ENCODE measurements at places on chromosomes 11 and 22.

GRCh38 chr11:93974759-93975158 lies 46.4 kb upstream of the HEPHL1 start:
- no peak for DNase-seq

- DNase-seq: peak; percentile 23
These were observed 6.6 kb downstream of the TREH start for GRCh38 chr11:118672846-118673245.

GRCh38 chr11:605286-606129 lies 10.2 kb downstream of the IRF7 start:
- DNase-seq: no peak

DNA sequence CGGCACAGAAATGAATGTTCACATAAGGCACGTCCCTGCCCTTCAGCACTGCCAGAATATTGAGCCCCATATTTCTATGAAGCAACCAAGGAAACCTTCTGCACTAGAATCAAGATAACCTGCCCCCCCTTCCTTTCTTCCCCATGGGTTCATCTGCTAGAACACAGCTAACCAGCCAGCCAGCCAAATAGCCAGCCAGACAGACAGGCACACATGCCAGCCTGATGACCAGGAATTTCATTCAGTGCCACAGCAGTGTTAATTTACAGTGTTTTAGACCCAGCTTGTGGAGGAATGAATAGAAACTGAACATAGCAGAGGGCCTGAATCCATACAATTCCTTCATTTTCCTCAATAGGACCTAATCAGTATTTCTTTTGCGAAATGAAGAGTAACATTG lies 57.0 kb downstream of the TENM4 start:
- no peak for DNase-seq

- peak; percentile 50 for DNase-seq
These were observed 44.2 kb downstream of the TRIM66 start for GRCh38 chr11:8638300-8638699.

GRCh38 chr11:59931688-59932087 lies 6.5 kb upstream of the OOSP1 start:
- no peak for DNase-seq

DNA sequence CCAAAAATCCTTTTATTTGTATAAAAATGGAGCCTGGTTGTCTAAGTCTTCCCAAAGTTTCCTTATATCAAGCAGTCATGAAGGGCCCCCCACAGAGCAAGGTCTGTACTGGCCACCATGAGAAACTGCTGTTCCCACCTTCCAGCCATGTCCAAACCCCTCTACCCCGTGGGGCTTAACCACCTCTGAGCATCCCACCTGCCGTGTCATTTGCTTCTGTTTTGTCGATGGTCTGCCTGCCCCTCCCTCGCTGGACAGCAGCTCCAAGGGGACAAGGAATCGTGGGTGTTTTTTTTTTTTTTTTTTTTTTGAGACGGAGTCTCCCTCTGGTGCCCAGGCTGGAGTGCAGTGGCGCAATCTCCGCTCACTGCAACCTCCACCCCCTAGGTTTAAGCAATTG lies 11.1 kb upstream of the ANO1 start:
- no peak for DNase-seq

- DNase-seq: no peak
These were observed 418 bp downstream of the ACO2 start for GRCh38 chr22:41469218-41469851.

DNA sequence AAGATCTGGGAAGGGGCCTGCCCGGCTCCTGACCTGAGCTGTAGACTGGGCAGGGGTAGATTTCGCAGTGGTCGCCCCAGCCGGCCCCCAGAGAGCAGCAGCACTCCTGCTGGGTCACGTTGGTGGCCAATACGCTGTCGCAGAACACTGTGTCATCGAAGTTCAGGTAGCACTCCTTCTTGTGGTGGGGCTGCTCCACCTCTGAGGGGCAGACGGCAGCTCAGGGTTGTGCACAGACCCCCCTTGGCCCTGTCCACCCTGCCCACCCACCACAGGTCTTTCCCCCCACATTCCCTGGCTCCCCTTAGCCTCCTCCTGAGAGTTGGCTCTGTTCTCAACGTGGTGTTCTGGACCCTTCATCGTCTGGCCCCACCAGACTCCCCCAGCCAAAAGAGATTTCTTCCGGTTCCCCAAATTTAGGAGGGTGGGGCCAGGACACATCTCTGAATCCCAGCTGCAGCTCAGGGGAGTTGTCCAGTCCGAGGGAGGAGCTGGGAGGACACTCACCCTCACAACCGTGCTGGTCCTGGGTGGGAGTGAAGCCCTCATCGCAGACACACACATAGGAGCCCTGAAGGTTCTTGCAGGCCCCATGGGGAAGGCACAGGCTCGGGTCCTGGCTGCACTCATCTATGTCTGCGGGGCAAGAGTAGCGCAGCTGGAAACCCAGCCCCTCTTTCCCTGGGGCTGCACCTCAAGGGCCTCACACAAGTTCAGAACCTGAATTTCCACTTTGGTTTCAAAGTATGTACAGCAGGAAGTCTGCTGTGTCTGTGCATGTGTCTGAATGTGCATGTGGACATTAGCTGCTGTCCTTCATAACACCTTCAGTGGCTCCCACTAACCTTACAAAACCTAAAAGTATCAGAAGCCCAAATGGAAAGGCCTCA lies 16.5 kb downstream of the SCYL1 start:
- DNase-seq: no peak

- DNase-seq: no peak
These were observed 3.3 kb downstream of the TCN2 start for GRCh38 chr22:30610299-30610698.

GRCh38 chr22:48643066-48643731 lies 1184.5 kb downstream of the BRD1 start:
- DNase-seq: no peak

GRCh38 chr11:79501707-79502106 lies 60.9 kb upstream of the TENM4 start:
- no peak for DNase-seq

DNA sequence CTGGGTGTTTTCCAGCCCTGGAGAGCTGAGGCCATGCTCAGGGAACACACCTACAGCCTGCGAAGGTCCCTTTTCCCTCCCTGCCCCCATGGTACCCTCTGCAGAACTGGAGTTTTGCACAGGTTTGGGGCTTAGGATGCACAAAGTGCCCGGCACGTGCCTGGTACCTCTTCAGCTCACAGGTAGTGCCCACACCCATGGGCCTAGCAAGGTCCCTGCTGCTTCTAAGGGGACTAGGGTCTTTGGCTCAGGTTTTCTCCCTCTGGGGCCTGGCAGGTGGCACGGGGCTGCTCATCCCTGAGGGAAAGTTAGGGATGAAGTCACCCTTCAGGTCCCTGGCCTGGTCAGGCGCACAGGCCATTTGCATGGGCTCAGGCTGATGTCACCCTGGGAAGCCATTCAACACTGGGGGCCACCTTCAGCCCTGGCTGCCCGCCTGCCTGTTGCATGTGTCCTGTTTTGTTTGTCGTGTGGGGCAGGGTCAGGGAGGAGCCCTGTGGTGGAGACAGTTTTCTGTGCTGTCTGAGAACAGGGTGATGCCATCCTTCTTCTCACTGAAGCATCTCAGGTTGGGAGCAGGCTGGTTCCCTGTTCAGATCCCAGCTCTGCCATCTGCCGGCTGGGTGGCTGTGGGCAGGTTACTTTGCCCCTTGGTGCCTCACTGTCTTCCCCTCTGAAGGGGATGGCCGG lies 68.3 kb upstream of the CRYBB3 start:
- no peak for DNase-seq

GRCh38 chr22:42536166-42536565 lies 16.6 kb upstream of the RRP7A start:
- DNase-seq: no peak

DNA sequence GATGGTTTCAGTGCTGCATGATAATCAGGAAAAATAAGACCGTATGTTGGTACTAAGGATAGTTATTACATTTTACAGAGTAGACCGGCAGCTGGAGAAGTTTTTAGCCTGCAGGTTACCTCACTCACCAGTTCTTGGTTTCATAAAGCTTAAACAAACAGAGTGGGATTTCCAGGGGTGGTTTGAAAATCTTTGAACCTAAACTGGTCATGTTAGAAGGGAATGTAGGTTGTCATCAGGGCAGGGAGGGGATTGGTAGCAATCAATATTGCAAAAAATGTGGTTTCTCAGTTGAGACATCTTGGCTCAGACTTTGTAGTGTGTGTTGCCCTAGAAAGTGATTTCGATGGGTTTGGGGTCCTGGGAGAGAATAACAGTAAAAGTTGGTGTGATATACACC lies 17.5 kb downstream of the EXT2 start:
- no peak for DNase-seq

DNA sequence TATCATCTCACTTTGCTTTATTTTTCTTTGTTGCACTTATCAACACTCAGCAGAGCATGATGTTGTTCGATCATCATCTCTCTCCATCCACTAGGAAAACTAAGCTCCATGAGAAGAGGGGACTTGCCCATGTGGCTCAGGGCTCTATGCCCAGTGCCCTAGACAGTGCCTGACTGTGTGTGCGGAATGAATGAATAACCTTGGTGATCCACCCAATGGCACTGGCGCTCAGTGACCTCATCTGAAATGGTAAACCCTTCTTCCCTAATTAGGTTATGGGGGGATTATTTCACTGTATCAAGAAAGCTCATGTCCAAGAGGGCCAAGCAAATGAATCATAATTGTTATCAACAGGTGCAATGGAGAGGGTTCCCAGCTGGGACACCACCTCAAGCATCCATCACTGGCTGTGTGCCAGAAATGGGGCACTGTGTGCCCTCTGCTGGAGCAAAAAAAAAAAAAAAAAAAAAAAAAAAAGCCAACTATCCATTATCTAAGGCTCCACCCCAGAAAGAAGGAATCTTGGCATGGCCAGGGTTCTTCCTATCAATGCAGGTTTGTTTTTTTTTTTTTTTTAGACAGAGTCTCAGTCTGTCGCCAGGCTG lies 172.6 kb downstream of the LARGE1 start:
- DNase-seq: no peak

- DNase-seq: no peak
These were observed 17.8 kb upstream of the FXYD2 start for GRCh38 chr11:117842131-117842941.

DNA sequence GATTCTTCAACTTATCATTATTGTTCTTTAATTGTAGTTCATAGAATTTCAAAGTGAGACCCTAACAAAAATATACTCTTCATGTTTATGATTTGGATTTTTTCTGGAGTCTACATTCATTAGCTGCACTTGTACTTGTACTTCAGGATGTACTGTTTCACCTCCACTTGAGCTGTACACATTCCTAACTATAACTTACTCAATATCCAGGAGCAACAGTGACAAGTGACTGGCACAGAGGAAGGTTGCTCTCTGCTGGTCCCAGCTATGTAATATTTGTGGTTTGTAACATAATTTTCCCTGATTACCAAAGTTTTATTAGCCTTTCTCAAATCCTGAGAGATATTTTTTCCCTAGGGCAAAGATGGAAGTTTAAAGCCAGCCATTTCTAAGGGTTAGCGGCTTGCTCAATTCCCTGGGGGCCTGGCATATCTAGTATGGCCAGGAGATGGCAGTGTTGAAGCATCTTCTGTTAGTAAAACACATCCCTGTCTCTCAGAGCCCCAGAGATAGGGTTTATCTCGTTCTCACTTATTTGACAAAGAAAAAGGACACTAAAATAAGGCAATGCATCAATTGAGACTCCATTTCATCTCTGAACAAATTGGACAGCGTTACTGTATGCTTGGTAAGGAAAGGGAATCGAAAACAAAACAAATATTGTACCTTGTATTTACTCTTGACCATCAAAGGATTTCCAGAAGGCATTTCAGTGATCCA lies 14.2 kb downstream of the OR52A5 start:
- peak; percentile 72 for DNase-seq

- DNase-seq: no peak
These were observed 8.8 kb downstream of the KRTAP5-5 start for GRCh38 chr11:1638344-1638743.

- DNase-seq: peak; percentile 99
These were observed 39.6 kb downstream of the LIF start for GRCh38 chr22:30206944-30207343.

GRCh38 chr22:43220625-43221380 lies 33.9 kb upstream of the TTLL12 start:
- no peak for DNase-seq

DNA sequence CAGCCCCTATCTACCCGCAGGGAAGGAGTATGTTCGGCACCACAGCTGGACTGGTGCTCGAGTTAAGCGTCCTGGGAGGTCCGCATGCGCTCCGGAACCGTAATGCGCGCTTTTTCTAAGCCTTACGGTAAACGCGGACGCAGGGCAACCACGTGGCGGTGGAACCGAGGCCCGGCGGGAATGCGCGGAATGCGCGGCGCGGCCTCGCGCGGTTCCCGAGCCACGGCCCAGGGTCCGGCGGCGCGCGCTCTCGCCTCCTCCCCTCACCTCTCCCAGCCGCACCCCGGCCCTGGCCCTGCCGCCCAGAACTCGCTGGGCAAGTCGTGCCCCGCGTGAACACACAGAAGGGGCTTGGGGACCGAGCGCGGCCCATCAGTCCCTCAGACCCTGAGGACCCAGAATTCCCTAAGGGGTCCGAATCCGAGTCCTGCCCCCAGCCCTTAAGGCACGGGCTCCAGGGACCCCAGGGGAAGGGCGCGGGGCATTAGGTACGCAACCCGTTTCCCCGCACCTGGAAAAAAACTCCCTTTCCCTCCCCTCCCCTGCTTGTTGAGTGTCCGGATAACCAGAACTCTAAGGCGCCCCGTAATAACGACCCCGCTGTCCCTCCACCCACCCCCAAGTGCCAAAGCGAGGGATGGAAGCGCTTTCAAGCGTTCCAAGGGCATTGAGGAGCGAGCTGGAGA lies 4.3 kb upstream of the CCND1 start:
- DNase-seq: peak; percentile 95

DNA sequence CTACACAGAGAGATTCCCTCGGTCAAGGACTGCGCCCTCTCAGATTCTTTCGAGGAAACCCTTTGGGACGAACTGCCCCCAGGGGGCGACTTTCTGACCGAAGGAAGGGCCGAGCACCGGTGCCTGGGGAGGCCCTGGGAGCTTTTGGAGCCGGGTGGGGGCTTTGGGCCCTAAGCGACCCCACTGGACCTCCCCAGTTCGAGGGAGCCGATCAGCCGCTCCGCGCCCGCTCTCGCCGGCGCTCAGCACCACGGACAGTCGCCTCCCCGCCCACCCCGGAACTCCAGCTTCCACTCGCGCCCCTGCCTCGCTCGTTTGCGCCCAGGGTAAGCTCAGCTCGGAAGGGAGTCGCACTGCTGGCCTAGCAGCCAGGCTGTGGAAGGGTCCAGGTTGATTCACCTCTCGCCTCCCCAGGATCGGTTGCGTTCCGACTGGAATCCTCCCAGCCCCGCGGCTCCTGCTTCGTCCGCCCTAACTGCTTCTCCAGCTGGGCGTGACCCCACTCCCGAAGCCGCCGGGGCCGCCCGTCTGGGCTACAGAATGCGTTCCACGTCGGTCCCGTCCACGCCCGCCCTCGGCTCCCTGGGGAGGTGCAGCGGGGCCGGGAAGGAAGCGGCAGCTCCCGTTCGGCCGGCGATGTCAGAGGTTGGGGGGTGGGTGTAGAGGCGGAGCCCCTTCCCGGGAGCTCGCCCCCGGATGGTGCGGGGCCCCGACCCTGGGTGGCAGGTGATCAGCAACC lies 428 bp downstream of the SCN3B start:
- peak; percentile 49 for DNase-seq
